ENCODE measurements at places on chromosomes 12 and 14.

DNA sequence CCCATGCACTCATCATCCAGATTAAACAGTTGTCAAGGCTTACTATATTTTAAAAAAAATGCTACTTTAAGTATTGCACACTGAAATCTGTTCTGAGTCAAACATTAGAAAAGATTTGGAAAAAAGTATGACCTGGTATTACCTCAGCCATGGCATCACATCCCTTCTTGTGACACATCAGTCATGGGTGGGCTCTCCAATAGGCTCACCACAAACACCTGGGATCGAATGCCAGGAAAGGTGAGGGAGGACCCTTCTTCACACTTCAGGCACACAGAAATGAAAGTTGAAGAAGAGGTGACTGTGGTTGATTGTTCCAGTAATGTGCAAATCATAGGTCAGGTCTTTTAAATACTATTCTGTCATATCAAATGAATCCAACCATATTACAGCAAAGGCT, 36.6 kb upstream of the GZMB start:
- no peak for DNase-seq

DNA sequence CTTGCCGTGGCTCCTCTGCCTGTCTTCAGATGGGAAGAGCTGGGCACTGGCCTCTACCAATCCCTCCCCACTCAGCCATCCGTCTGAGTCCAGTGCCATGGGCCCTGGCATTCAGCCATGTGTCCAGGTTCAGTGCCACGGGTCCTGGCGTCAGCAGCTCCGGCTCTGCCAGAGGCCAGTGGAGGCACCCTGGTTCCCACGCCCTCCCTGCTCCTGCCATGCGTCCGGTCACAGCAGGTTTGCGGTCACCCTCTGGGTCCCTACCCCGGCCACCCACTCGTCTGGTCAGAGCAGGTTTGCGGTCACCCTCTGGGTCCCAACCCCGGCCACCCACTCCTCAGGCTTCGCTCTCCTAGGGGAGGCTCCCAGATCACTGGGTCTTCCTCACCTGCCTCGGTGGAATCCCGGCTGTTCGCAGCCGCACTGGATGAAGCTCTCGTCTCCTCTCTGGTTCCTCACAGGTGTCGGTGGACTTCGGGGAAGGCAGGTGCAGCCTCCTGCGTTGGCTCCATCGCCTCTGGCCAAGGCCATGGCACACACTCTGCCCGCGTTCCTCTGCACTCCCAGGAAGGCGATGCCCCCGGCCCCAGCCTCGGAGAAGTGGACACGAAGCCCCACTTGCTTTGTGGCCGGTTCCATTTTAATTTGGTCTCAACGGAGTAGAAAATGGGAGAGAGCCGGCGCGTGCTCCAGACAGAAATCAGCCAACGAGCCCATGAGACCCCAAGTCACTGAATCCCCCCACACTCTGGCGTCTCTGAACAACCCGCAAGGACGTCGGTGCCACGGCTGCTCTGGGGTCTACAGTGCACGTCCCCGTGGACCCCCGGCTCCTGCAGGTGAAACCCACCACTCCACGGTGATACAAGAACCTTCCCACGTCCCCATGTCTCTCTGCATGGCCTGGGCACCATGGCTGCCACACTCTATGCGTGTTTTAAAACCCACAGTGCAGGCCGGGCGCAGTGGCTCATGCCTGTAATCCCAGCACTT, 47.8 kb upstream of the FBRSL1 start:
- no peak for DNase-seq

- no peak for DNase-seq
These were observed 38.3 kb upstream of the FAR2 start for GRCh38 chr12:29110506-29111442.

- DNase-seq: no peak
These were observed 38.5 kb upstream of the KCNK13 start for GRCh38 chr14:90023176-90023896.

- DNase-seq: no peak
These were observed 55.5 kb downstream of the ETV6 start for GRCh38 chr12:11705010-11705409.

DNA sequence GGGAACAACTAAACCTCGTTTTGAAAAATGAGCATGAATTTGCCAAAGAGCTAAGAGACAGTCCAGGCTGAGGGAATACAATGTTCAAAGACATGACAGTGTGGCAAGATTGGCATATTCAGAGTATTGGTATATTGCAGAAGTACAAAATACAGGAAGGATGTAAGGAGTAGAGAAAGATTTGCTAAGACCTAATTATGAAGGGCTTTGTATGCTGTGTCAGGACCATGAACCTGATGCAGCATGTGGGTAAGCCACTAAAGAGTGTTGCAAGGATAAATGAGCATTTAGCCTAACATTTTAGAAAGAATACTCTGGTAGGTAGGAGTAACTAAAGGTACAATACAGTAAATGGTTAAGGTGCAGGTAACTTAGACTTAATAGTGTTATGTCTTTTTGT, 65.1 kb downstream of the KTN1 start:
- DNase-seq: no peak

DNA sequence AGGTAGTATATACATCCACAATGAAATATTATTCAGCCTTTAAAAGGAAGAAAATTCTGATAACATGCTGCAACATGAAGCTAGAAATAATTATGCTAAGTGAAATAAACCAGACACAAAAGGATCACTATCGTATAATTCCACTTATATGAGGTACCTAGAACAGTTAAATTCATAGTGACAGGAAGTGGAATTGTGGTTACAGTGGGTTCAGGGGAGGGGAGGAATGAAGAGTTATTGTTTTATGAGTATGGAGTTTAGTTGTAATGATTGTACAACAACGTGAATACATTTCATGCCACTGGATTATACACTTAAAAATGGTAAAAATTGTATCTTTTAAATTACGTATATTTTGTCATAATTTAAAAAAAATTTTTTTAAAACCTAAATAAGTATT, 21.0 kb downstream of the EEA1 start:
- no peak for DNase-seq

DNA sequence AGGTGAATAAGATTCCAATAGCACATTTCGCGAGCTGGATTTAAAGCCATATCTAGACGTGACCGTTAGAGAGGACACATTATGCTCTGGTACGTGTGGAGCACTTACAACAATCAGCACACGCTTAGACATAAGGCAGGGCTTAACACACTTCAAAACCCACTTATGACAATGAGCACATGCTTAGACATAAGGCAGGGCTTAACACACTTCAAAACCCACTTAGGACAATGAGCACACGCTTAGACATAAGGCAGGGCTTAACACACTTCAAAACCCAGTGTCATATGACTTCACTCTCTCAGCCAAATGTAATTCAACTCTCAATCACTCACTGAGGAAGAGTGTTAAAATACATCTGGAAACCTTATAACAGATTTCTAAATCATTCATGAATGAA, 11.2 kb upstream of the PLD4 start:
- no peak for DNase-seq

- DNase-seq: no peak
These were observed 103.5 kb downstream of the FOXG1 start for GRCh38 chr14:28870033-28870564.
